Neural progenitor cell (in vitro differentiated cells): ENCODE measurements at places on chromosomes 3 and 15. TPM values are rescaled to one million over a fixed set of nuclear protein-coding genes. Genes with fewer than 3 reads are reported as not detected.

Gene OR4F15
- total RNA-seq = not detected in 2 replicates

Gene ZNF80
- total RNA-seq = not detected in 2 replicates

Gene TMEM108
- 4.8 and 10.7 TPM in 2 replicates for total RNA-seq

Gene MCTP2
- total RNA-seq = 0.17 and 0.56 TPM in 2 replicates

Gene C3orf52
- 2.4 and 4.9 TPM in 2 replicates for total RNA-seq

Gene CPLX3
- total RNA-seq = not detected in 2 replicates

Gene GPR171
- total RNA-seq = not detected in 2 replicates

Gene GABPB1
- 56.7 and 77.7 TPM in 2 replicates for total RNA-seq

DNA sequence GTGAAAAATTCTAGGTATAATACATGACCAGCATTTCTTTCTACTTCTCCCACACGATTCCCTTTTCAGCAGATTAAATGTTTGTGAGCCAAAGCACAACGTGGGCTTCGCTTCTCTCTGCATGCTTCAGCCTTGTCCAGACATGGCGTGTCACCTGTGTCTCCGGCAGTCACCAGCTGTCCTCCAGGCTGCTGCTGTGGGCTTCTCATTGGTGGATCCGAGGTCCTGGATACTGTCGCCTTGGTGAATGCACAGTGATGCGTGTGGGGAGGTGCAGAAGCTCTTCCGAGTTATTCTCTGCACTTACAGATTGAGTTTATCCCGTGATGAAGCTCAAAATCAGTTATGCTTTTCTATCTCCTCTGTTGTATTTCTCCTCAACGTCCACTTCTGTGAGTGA lies 23.0 kb upstream of the GOLGA8J start:
- no peaks in the 10 kb centered on the region for H3K36me3 ChIP-seq
- no peak for DNase-seq
- H3K4me3 ChIP-seq = no peak overlapping the region
- no peaks in the 10 kb centered on the region for H3K27me3 ChIP-seq

DNA sequence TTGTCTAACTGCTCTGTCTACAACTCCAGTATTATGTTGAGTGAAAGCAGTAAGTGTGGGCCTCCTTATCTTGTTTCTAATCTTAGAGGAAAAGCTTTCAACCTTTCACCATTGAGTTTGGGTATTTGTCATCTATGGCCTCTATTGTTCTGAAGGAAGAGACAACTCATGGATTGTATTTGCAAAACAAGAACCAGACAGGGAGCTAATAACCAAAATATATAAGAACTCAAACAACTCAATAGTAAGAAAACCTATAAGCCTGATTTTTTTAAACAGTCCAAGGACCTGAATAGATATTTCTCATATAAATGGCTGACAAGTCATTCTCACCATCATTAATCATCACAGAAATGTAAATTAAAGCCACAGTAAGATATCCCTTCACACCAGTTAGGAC lies 113.0 kb downstream of the TAFA4 start:
- no peak for DNase-seq
- no peak overlapping the region for H3K27ac ChIP-seq
- no peaks in the 10 kb centered on the region for H3K4me1 ChIP-seq
- H3K36me3 ChIP-seq = no peaks in the 10 kb centered on the region
- H3K4me3 ChIP-seq = no peak overlapping the region
- H3K27me3 ChIP-seq = no peaks in the 10 kb centered on the region

GRCh38 chr15:79004336-79004735 lies 59.5 kb upstream of the CTSH start:
- H3K4me1 ChIP-seq = peaks cover 16% of the 10 kb centered on the region
- DNase-seq = no peak
- no peak overlapping the region for H3K4me3 ChIP-seq
- no peaks in the 10 kb centered on the region for H3K36me3 ChIP-seq
- no peaks in the 10 kb centered on the region for H3K27me3 ChIP-seq

DNA sequence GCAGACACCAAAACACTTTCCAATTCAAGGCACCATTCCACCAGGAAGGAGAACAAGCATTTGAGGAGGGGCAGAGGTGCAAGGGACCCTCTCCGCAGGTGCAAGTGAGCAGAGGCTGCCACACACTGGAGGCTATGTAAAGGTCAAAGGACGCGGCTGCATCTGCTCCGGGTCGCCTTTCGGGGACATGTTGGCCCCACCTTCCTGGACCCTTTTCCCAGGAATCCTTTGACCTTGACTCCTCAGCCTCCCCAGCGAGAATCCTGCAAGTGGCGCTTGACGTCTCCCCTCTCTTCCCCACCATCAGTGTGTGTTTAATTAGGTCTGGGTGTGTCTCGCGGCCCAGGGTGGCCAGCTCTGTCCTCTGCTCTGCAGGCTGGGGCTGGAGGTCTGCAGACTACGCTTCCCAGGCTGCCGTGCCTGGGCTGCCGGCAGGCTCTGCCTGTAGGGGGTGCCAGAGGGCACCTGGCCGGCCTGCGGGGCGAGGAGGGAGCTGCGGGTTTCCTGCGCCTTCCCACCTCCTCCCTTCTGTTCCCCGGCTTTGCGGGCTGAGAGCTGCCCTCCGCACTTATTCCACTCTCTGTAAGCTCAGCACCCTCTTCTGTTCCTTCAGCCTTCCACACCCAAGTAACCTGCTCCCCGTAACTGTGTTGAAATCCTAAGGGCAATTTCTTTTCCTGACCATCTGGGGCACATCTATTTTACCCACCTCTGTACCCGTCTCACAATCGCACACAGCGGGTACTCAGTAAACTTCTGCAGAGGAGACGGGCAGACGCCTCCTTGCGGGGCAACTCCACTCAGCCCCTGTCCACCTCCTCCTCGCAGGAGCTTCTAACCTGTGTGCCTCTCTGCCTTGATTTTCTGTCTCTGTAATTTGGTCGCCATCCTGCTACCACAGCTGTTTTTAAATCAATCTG lies 129.8 kb downstream of the NSMCE3 start:
- H3K27ac ChIP-seq = no peak overlapping the region
- peaks cover 7% of the 10 kb centered on the region for H3K4me1 ChIP-seq
- DNase-seq = peak; percentile 85

- no peaks in the 10 kb centered on the region for H3K27me3 ChIP-seq
- H3K4me1 ChIP-seq = no peaks in the 10 kb centered on the region
- no peaks in the 10 kb centered on the region for H3K36me3 ChIP-seq
- DNase-seq = no peak
Measured at GRCh38 chr3:157226173-157226847, 66.4 kb upstream of the CCNL1 start.

GRCh38 chr3:194687638-194688199 lies 2.0 kb downstream of the FAM43A start:
- peak overlapping the region; percentile 60 for H3K4me3 ChIP-seq
- peaks cover 5% of the 10 kb centered on the region for H3K4me1 ChIP-seq
- H3K27me3 ChIP-seq = peaks cover 39% of the 10 kb centered on the region
- H3K27ac ChIP-seq = no peak overlapping the region
- peak; percentile 96 for DNase-seq

DNA sequence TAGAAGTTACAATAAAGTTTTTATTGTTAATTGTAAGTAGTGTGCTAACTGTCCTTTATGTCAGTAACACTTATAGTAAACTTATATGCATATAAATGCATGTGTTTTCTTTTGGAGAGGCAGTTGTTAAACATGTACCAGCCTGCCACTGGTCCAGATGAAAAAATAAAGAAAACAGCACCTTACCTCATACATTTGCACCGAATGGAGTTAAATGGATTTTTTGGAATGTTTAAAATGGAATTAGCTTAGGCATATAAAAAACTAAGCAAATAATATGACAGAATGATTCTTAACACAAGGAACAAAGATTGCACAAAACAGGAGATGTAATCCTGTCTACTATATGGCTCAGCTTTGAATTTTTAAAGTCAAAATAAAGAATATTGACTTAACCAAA lies 50.2 kb upstream of the ALDH1A3 start:
- no peaks in the 10 kb centered on the region for H3K4me1 ChIP-seq
- DNase-seq = no peak
- H3K27ac ChIP-seq = no peak overlapping the region
- no peaks in the 10 kb centered on the region for H3K36me3 ChIP-seq
- H3K27me3 ChIP-seq = no peaks in the 10 kb centered on the region

GRCh38 chr15:68862415-68862814 lies 41.7 kb upstream of the ANP32A start:
- no peaks in the 10 kb centered on the region for H3K27me3 ChIP-seq
- peaks cover 4% of the 10 kb centered on the region for H3K36me3 ChIP-seq
- no peaks in the 10 kb centered on the region for H3K4me1 ChIP-seq
- DNase-seq = no peak
